ACHN (cell line): ENCODE measurements at places on chromosomes 16 and 17.
A peak's percentile ranks its signal among the peaks of the same experiment; 100 is the strongest.

- no peak for DNase-seq
Measured at GRCh38 chr17:6240001-6240400, 169.8 kb downstream of the WSCD1 start.

DNA sequence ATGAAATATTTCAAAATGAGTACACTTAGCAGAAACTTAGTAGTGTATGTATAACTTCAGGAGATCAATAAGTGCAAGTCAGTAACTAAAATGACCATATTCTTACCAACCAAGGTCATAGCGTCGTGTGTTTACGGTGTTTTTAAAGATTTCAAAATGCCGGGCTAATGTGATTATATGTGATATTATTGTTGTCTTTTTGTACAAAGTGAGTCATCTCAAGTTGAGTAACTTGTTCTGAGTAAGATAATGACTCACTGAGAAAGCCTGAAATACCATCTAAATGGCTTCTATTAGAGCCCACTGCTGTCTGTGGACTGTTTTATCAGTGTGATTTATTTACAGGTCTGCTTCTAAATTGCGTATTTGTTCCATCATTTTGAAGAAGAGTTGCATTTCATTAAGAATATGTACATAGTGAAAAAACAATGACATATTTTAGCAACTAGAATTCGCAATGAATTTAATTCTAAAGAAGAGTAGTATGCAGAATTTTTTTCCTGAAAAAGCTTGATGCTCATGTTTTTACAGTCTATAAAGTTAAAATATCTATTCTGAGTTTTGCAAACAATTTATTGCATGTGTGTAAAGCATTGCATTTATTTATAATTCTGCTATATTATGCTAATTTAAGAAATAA lies 12.7 kb downstream of the KRT12 start:
- DNase-seq, result peak; percentile 82

- no peak for DNase-seq
Measured at GRCh38 chr17:75365931-75366275, 39.6 kb downstream of the GRB2 start.

DNA sequence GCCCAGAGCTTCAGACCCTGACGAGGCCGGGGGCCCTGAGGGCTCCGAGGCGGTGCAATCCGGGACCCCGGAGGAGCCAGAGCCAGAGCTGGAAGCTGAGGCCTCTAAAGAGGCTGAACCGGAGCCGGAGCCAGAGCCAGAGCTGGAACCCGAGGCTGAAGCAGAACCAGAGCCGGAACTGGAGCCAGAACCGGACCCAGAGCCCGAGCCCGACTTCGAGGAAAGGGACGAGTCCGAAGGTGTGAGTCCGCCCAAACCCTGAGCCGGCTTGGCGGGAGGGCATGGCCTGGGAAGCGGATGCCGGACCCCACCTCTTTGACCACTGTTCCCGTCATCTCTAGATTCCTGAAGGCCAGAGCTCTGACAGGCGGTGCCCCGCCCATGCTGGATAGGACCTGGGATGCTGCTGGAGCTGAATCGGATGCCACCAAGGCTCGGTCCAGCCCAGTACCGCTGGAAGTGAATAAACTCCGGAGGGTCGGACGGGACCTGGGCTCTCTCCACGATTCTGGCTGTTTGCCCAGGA lies 4.4 kb downstream of the NOL3 start:
- no peak for DNase-seq
